ENCODE measurements at places on chromosomes 1 and 21. TPM values are rescaled to one million over a fixed set of nuclear protein-coding genes. Genes with fewer than 3 reads are reported as not detected.

The CCDC185 gene
- not detected for total RNA-seq

The THEMIS2 gene
- 1.2 TPM for total RNA-seq

The ADORA1 gene
- under 0.01 TPM for total RNA-seq

The C1orf116 gene
- total RNA-seq = not detected

The ESRRG gene
- 0.12 TPM for total RNA-seq

The MAN1C1 gene
- 0.08 TPM for total RNA-seq

The WNT3A gene
- not detected for total RNA-seq

The AZIN2 gene
- total RNA-seq = 10.2 TPM

The PAQR6 gene
- 0.12 TPM for total RNA-seq

The ERICH3 gene
- under 0.01 TPM for total RNA-seq

The LINGO4 gene
- not detected for total RNA-seq
